Adipocyte (in vitro differentiated cells): ENCODE measurements at places on chromosomes 11 and 22.

DNA sequence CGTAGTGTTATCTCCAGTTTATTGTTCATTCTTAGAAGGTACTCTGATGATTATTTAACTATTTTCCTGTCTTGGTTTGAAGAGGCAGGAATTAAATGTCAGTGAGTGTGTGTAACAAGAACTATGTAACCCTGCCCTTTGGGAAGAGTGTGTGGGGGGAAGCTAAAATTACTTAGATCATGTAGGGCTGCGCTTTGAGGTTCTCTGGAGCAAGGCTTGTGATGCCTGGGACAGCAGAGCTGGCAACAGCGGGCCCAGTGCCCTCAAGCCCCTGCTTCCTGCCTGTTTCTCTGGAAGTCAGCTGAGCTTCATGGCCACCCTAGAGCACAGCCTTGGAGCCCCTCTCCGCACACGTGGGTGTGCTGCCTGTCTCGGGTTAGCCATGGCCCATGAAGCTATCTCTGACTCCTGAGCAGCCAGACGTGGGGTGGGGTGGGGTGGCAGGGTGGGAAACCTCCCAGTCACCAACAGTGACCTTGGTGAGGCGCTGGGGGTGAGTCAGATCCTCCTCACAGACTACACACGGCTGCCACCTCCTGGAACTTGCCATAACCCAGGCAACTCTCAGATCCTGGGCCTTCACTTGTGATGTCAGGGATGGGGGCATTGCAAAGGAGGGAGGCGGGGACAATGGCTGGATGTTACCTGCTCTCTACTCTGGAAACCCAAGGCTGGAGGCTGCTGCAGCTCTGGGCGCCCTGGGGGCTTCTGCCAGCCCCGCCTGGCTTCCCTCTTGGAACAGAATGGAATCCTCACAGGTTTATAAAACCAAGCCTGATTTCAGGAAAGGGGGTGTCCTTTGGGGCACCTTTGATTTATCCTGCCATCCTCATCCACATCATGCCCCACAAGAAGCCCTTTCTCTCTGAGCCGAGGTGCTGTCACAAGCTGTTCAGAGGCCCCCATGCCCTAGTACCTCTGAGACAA is 88.6 kb downstream of the SNX19 start:
- peak; percentile 92 for DNase-seq

DNA sequence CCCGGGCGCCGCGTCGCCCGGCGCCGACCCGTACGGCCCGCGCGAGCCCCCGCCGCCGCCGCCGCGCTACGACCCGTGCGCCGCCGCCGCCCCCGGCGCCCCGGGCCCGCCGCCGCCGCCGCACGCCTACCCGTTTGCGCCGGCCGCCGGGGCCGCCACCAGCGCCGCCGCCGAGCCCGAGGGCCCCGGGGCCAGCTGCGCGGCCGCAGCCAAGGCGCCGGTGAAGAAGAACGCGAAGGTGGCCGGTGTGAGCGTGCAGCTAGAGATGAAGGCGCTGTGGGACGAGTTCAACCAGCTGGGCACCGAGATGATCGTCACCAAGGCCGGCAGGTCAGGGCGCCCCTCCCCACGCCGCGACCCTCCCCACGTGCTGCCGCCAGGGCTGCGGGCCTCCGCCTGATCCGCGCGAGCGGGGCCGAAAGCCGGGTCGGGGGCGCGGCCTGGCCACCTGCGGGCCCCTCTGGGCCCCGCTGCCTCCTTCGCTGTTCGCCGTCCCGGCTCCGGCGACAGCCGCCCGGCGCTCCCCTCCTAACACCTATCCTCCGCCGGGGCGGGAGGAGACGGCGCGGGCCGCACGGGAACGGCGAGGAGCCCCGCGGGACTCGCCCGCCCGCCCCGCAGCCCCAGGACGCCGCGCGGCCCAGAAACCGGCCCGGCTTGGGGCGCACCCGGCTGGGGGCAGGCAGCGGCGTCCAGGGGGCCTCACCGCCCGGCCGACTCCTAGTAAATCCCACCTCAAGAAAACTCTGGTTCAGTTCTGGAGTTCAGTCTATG is 560 bp downstream of the TBX1 start:
- DNase-seq = peak; percentile 50

- no peak for DNase-seq
Observed at GRCh38 chr22:40285513-40285912, 60.8 kb upstream of the ADSL start.

GRCh38 chr22:36351921-36352802 is 35.6 kb downstream of the MYH9 start:
- no peak for DNase-seq

DNA sequence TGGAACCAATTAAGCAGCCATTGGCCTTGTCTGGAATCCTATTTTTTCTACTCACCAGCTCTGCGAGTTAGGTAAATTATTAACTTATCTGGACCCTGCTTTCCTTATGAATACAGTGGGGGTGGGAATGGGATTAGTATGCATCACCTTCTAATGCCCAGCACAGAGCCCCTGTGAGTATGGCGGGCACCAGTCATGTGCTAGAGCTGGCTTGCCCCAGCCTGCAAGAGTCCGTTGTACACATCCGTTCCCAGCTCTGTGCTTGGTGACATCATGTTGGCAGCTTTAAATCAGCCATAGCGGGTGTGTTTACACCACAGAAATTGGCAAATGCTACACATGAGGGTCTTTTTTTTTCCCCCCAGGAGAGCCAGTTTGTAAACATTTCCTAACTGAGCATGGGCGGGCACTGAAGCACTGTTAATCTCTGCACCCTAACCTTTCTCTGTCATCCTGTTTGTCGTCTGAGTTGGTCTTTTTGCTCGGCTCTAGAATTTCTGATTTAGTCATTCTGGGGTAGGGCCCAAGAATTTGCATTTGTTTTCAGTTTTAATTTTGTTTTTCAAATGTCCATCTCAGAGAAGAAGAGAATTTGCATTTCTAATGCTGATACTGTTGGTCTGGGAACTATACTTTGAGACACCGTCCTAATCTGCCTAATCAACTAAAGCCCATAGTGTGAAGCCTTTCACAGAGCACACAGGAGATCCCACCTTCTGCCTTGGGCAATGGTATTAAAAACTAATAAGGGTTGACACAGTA is 130.3 kb upstream of the TBCEL start:
- no peak for DNase-seq

DNA sequence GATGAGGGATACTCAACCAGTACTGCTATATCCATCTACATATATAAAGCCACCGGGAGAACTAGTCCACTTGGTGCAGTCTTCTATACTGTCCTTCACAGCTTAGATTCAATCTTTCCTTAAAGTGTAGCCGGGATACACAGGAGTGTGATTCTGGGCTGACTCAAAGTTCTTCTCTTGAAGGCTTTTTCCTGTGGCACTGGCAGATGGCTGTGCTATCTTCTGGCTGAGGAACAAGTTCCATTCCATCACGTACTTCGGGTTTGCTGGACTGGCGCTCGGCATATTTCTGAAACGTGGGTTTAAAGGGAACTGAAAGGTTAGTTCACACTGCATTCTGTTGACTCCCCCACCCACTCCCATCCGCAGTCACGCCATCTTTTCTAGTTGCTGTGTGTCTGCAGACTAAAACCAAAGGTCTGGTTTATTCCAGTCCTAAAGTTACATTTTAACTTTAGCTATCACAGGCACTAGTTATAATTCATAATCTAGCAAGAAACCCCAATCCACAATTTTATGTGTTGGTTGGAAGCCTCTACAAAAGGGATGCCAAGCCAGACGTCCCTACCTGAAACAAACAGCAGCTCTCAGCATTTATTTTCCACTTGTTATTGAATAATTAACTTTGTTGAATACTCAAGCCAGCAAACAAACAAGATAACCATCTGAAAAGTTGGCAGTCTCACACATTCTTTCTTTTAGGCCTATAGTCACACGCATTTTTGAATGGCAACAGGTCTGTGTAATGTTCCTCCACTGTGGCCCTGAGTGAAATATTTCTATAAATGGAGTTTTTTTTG is 7.5 kb upstream of the C11orf65 start:
- DNase-seq = no peak

- DNase-seq = no peak
Observed at GRCh38 chr11:94553938-94554337, 10.2 kb downstream of the FUT4 start.

DNA sequence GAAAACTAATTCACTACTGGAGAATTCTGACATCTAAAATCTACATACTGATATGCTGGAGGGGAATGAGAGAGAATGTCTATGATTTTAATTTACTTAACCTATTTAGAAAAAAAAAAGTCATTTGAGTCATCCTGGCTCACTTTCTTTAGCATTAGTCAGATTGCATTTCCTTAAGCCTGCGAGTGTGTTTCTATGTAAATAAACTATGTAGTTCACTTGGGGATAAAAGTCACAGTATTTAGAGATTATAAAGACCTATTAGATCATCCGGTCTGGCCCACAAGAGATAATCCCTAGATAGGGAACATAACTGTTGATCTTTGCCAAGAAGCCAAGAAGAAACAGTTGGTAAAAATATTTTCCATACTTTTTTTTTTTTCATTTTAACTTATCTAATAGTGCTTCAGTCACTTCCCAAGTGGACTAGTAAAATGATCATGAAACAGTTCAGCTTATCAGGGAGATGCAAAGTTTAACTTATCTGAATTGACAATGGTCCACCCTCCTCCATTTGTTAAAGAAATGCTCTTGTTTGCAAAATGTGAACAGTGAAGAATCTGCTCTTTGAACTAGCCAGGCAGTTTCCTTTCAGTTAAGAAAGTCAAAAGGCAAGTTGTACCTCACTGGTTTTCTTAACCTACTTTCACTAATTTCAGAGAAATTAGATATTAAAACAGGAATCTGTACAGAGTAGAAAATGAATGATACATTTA is 21.2 kb upstream of the BLID start:
- peak; percentile 90 for DNase-seq

- DNase-seq = no peak
Observed at GRCh38 chr11:69361466-69361865, 67.5 kb downstream of the MYEOV start.

GRCh38 chr11:70544067-70544773 is 145.9 kb downstream of the CTTN start:
- DNase-seq = no peak

DNA sequence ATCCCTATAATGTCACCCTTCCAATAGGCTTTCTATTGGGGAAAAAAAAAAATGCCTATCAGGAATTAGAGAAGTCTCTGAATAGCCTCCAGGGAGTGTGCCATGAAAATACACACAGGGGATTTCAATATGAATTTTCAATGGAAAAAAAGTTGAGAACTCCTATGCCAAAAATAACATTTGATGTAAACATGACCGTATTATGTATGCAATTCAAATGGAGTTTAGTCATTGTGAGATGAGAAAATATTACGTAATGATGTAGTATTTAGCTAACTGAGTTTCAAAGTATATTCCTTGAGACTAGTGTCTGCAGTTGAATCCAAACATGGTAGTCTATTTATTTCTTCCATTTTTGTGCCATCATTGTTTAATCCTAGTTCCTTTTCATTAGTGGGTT is 182.3 kb downstream of the BLID start:
- peak; percentile 40 for DNase-seq

GRCh38 chr22:33865248-33865647 is 55.0 kb downstream of the LARGE1 start:
- DNase-seq = no peak

GRCh38 chr11:17746096-17746495 is 11.5 kb downstream of the KCNC1 start:
- DNase-seq = no peak

- DNase-seq = no peak
Observed at GRCh38 chr11:81573367-81573766, 1160.3 kb downstream of the FAM181B start.

DNA sequence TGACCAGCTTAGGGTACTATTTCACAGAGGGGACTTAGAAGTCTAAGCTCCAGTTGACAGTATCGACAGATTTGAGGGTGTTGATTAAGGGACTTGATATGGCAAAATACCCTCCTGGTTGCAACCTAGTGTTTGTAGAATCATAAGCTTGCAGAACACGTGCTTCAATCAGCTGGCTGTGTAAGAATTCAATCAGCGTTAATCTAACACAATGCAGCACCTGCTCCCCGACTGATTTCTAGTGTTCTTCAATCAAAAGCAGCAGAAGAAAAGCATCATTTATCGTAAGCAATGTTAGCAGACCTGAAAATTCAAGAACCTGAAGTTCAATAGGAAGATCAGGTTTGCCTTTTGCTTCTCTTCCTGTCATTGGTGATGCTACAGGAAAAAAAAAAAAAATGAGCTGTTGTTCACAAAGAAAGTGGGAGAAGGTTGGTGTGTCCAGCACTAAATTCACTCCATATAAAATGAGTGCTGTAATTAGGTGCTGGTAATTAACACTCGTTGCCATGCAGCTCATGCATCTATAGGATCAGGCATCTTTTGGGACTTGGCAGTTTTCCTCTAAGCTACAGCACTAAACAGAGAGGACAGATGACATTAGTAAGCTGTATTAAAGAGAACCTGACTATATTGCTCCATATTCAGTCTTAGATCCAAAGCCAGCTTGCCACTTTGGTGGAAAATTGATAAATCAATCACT is 840.3 kb downstream of the OPCML start:
- no peak for DNase-seq

- no peak for DNase-seq
Observed at GRCh38 chr22:30718938-30719337, 24.3 kb downstream of the OSBP2 start.

GRCh38 chr11:76839311-76839710 is 21.4 kb upstream of the ACER3 start:
- DNase-seq = no peak

GRCh38 chr22:31692186-31692886 is 30.3 kb upstream of the PISD start:
- DNase-seq = peak; percentile 26

GRCh38 chr11:44943696-44944095 is 7.0 kb downstream of the TP53I11 start:
- DNase-seq = no peak

DNA sequence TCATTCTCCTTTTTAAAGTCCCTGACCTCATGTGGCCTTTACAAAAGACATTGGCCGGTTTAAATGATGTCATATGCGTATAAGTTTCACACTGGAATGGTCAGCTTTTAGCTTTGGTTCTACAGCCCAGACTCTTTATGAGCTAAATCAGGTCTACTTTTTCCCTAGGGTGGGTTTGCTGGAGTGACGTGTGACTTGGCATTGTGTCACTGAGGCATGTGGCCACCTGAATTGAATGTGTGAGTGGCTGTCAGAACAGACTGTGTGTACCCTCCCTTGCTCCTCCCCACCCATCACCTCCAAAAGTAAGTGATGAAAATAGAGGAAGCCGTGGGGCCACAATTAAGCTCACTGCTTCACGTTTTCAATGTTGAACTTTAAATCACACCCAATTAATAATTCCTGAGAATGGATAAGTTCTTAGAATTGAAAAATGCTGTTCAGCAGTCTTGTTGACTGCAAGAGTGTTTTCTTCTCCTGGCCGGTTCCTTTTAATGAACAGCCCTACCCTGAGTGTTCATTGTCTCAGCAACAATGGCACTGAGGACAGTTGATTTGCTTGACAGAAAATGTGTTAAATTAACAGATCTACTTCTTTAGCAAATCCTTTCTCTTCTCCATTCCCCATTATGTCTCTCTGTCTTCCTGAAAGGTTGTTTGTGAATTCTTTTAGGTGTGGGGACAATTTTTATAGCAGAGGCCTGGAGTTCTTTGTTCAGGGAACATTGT is 11.3 kb downstream of the CECR2 start:
- DNase-seq = no peak
